ENCODE measurements at places on chromosomes 3 and 15.

- DNase-seq, result no peak
Observed at GRCh38 chr3:124361566-124361965, 368.7 kb upstream of the UMPS start.

- no peak for DNase-seq
Observed at GRCh38 chr15:82881747-82882146, 70.8 kb downstream of the HOMER2 start.

DNA sequence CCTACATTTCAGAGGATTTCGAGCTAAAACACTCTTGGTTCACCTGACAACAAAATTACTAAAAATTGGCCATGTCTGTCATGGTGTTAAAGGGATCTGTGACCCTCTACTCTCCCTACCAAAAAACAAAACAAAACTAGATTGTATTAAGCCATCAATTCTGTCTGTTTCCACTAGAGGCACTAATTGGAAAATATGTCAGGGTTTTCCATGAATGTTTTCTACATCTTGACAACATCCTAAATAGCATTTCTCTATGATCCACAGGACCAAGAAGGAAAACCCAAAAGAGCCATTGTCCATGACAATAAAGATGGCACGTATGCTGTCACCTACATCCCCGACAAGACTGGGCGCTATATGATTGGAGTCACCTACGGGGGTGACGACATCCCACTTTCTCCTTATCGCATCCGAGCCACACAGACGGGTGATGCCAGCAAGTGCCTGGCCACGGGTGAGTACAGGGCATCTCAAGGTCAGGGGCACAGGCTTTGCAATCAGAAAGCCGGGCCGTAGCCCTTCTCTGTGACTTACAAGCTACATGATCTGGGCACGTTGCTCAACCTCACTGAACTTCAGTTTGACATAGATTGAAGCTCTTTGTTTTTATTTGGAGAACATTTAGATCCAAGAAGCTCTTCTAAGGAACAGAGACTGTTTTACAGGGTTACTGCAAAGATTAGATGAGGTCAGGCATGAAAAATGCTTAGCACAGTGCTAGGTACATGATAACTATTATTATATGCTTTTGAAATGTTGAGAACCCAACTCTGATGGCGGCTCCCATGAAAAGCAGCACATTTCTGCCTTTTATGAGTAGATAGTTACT is 74.8 kb downstream of the DNASE1L3 start:
- no peak for DNase-seq

DNA sequence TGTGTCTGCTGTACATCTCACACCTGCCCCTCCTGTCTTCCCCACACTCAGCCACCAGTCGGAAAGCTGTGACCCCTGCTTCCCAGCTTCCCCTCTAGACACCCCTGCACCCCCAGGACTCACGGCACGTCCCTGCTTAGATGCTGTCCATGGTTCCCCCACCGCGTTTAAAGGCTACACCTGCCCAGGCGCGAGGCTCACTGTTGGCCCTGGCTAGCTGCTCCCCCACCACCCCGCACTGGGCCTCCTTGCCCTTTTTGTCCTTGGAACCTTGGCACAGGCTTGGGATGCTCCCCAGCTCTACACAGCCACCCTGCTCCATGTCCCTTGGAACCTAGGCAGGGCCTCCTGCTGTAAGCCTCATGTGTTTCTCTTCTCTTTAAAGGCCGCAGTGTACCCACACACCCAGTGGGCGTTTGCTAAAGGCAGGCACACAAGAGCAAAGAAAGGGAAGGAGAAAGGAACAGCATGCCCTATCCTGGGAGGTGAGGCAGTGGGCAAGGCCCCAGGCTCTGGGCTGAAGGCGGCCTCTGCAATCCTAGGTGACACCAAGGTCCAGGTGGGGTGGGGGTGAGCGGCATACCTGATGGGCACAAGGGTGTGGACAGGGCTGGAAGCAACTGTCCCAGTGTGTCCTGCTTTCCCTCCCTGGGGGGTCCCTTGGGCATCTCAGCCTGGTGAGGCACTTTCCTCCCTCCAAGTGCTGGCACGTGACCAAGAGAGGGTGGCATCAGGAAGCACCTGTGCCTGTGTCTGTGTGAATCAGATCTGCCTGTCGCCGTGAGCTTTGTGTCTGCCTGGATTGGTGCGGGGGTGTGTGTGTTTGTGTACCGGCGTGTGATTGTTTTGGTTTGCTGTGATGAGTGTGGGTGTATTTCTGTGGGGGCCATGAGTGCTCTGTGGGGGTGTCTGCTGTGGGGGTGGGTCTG is 54.4 kb downstream of the TPRA1 start:
- DNase-seq, result no peak

GRCh38 chr3:48297111-48297810 is 36.2 kb downstream of the SPINK8 start:
- no peak for DNase-seq

DNA sequence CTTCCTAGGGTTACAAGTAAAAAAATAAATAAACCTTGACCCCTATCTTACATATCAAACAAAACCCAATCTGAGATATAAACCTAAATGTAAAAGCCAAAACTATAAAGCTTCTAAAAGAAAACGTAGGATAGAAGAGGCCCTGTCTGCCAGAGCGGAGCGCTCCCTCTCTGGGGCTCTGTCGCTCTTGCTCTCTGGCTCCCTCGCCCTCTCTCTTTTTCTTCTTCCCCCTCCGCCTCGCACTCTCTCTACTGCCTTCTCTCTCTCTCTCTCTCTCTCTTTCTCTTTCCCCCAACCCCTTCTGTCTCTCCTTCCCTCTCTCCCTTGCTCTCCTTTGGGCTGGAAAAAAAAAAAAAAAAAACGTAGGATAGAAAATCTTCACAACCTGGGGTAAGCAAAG is 21.6 kb downstream of the RYK start:
- DNase-seq, result no peak

DNA sequence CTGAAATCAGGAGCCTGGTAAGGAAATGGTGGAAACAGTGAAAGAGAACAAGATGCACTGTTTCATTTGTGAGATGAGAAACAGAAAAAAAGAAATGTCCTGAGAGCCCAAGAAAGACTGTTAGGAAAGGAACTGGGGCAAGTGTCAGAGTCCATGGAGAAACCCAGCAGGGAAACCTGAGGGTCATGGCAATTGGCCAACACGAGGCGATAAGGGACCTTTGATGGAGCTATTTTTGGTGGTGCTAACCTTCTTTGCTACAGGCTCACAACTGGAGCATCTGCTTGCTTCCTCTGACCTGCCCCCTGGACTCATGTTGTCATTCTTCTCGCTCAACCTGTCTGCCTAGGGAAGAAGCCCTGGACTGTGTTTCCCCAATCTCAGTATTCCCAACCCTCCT is 4.2 kb upstream of the TMEM41A start:
- no peak for DNase-seq

DNA sequence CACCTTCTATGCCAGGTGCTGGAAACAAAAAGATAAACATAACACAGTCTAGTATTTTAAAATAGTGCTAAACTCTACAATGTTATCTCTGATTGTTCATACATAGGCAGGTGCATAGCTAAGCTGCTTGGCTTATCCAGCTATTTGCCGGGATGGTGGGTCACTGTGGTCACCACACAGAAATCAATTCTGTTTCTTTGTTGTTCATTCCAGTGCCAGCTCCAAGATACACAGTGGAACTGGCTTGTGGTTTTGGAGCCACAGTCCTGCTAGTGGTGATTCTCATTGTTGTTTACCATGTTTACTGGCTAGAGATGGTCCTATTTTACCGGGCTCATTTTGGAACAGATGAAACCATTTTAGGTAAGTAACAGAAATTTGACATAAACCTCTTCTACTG is 130.2 kb downstream of the IL1RAP start:
- no peak for DNase-seq

GRCh38 chr3:172077197-172077757 is 37.9 kb downstream of the FNDC3B start:
- no peak for DNase-seq

GRCh38 chr15:33242669-33243191 is 48.2 kb upstream of the FMN1 start:
- no peak for DNase-seq

GRCh38 chr15:43253431-43254403 is 13.0 kb downstream of the TGM5 start:
- no peak for DNase-seq

GRCh38 chr3:170222647-170223541 is 670 bp downstream of the PRKCI start:
- DNase-seq, result peak; percentile 8

DNA sequence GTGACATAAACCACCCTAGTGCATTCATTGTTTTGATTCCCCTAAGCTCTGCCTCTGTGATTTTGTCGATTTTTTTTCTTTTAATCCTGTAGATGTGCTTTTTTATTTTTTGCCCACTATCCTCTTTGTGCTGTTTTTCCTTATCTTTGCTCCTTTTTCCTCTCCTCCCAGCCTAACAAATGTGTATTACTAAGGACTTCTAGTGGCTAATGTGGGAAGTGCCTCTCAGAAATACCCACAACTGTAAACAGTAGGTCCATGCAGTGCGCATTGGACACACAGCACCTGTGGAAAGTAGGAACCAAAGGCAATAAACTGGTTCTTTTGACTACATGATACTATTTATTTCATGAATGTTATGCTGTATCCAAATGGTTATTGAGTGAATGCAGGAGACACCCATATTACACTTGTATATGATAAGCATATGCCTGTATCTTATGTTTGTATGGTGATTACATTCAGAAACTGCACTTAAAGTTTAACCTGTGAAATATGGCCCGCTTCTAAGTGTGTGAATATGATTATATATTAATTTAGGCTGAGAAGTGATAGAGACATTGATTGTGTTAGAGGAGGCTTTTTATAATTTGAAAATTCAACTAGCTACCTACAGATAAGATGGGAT is 147.8 kb downstream of the PLCL2 start:
- DNase-seq, result no peak

DNA sequence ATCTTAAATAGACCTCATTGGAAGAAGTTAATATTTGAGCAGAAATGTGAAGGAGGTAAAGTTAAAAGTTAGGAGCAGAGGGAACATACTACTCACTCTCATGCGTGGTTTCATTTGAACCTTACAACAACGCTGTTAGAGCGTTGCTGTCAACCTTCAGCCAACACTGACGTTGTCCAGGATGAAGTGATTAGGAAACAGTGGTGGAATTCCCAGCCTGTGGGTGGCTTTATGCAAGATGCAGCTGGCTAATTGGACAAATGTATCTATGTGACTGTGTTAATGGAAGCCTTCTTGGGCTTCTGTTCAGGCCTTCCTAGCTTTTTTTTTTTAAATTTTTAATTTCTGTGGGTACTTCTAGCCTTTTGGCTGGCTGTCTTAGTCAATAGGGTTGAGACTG is 40.5 kb downstream of the PTPRG start:
- DNase-seq, result no peak

DNA sequence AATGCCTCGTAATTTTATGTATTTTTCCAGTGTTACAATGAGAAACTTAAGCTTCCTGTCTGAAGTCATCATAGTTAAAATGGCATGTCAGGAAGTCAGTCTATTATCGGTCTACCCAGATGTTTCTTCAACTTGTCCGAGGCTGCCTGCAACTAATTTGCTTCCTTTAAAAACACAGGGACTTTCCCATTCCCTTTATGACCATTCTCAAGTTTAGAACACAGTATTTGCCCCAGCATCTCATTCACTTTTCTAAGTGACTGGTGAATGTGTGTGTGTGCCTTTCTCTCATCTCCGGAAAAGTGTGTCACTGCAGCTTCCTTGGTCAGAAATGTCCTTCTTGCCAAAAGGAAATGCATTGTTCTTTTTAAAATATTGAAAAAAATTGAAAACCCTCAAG is 466.6 kb downstream of the RAP2B start:
- DNase-seq, result no peak

- no peak for DNase-seq
Observed at GRCh38 chr3:46677411-46677726, 16.1 kb downstream of the ALS2CL start.

DNA sequence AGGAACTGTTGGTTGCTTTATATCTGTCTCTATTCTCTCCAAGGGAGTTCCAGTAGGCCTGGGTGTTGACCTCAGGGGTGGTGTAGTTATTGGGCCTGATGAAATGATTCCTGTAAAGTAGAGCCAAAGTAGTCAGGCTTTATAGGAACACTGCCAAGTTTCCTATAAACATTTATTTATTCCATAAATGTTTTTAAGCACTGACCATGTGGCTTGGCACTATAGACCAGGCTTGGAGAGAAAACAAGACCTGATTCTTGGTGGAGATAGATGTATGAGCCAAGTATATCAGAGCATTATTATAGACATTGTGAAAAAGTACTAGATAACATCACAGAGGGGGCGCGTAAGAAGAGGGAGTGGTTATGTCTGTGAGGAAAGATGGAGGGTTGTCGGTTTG is 65.9 kb downstream of the TFG start:
- DNase-seq, result no peak

- no peak for DNase-seq
Observed at GRCh38 chr15:49693498-49693897, 72.7 kb downstream of the DTWD1 start.

- DNase-seq, result no peak
Observed at GRCh38 chr3:115085197-115085865, 61.8 kb downstream of the ZBTB20 start.

DNA sequence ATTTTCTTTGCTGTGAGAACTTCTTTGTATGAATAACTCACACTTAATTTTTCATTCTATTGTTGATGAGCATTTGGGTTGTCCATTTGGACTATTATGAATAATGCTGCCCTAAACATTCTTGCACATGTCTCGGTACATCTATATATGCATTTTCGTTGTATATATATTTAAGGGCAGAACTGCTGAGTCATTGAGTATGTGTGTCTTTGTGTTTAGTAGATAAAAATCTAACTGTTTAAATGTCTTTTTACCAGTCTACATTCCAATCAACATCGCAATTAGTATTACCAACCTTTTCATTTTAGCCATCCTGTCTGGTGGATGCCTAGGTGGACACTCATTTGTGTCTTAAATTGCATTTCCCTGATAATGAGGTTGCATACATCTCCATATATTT is 144.4 kb downstream of the UACA start:
- DNase-seq, result no peak

- DNase-seq, result no peak
Observed at GRCh38 chr3:42672515-42672914, 12.8 kb upstream of the KLHL40 start.
